ENCODE measurements at places on chromosomes 7 and 10.

GRCh38 chr7:44622342-44623151 lies 16.1 kb downstream of the OGDH start:
- no peak for DNase-seq

DNA sequence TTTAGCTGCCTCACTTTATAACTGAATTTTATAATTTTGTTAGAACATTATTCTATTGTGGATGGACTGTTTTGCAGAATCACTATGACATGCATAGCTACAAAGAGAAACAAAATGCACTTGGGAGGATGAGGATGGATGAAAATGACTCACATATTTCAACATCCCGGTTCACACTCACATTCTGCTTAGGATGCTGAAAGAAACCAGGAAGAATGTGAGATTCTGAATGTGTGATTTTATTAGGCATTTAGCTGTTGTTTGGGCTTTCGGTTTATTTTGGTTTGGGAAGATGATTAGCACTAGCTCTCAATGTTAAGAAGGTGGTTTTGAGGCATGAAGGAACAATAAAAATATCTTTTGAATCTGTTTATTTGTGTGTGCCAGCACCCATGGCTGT lies 235.5 kb downstream of the SEMA3E start:
- DNase-seq = no peak

- DNase-seq = no peak
These were observed 160.7 kb downstream of the NXPH1 start for GRCh38 chr7:8594115-8594514.

DNA sequence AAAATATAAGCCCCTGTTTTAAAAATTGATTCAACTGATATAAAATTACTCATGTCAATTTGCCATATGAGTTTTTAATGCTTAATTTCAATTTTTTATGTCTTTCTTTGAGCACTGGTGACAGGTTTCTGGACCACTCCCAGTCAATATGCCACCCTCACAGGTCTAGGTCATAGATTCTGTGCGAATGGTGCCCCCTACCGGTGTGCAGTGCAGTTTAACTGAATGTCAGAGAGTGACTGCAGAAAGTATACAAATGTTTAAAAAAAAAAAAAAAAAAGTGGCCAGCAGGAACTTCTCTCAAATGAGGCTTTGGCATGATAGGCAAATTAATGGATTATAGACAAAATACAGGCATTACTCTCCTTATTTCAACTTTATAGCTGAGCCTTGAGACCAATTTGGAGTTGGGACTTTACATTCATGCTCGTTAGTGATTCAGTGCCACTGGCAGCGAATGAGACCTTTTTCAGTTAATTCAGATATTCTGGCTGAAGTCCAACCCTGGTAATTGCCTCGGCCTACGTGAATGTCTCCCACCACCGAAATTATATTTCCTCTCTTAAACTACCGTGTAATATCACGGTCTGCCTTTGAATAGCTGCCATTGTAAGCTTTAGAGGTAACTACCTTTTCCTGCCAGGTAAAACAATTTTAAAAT lies 427.6 kb downstream of the PHTF2 start:
- DNase-seq = peak; percentile 29

DNA sequence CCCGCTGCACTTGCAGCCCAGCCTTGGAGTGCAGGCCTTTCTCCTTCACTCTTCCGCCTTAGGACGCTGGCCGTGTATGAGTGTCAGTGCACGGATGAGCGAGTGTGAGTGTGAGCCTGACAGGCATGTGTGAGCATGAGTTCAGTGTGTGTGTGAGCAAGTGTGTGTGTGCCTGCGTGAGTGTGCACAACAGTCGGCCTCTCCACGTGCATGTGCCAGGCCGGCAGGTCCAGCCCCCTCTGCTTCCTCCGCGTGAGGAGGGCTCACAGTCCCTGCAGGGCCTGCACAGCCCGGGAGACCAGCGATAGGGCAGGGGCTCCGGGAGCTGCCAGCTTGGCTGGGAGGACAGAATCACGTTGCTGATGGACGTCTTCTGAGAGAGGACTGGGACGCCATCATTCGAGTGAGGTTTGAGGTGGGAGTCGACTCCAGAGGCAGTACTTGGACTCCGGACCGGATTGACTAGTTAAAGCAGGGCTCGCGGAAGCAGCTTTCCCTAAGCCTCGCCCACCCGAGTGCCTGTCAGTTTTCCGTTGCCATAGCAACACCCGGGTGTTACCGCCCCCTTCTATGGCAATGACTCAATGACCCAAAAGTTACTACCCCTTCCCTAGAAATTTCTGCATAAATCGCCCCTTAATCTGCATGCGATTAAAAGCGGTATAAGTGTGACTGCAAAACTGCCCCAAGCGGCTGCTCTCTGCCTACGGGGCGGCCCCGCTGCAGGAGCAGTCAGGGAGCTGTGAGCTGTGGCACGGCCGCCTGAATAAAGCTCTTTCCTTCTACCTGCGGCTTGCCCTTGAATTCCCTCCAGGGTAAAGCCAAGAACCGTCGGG lies 19.6 kb upstream of the CFAP46 start:
- peak; percentile 49 for DNase-seq

DNA sequence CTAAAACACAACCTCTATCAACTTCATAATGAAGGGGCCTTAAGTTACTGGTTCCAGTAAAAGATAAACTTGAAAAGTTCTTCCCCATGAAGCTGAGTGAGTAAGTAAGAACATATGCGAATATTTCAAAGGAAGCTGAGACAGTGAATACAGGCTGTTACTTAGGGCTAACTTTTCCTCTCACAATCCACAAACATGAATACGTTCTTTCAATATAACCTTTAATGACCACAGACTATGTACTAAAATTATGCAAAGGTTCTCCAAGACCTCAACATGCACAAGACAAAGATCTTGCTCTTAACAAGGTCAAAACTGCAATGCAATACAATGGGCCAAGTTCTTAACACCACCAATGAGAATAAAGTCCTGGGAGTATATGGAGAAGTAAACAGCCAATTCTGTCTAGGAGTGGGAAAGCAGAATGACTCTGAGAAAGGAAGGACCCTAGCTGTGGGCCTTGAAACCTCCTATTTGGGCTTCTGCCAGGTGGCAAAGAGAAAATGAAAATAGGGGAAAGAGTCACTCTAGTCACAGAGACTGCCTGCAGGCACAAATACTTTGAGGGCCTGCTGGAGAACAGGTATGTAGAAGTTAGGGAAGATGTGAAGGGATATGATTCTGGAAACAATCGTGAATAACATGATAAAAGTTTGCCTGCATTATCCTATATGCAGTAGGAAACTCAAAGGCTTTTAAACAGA lies 43.7 kb downstream of the OSBPL3 start:
- DNase-seq = no peak

GRCh38 chr10:130074639-130075038 lies 36.0 kb downstream of the C10orf143 start:
- DNase-seq = no peak

- no peak for DNase-seq
These were observed 11.0 kb upstream of the RSBN1L start for GRCh38 chr7:77685233-77685632.

- no peak for DNase-seq
These were observed 122.7 kb downstream of the ARHGAP22 start for GRCh38 chr10:48482207-48482606.

- DNase-seq = no peak
These were observed 1254.9 kb upstream of the LRRN3 start for GRCh38 chr7:109836016-109836415.

DNA sequence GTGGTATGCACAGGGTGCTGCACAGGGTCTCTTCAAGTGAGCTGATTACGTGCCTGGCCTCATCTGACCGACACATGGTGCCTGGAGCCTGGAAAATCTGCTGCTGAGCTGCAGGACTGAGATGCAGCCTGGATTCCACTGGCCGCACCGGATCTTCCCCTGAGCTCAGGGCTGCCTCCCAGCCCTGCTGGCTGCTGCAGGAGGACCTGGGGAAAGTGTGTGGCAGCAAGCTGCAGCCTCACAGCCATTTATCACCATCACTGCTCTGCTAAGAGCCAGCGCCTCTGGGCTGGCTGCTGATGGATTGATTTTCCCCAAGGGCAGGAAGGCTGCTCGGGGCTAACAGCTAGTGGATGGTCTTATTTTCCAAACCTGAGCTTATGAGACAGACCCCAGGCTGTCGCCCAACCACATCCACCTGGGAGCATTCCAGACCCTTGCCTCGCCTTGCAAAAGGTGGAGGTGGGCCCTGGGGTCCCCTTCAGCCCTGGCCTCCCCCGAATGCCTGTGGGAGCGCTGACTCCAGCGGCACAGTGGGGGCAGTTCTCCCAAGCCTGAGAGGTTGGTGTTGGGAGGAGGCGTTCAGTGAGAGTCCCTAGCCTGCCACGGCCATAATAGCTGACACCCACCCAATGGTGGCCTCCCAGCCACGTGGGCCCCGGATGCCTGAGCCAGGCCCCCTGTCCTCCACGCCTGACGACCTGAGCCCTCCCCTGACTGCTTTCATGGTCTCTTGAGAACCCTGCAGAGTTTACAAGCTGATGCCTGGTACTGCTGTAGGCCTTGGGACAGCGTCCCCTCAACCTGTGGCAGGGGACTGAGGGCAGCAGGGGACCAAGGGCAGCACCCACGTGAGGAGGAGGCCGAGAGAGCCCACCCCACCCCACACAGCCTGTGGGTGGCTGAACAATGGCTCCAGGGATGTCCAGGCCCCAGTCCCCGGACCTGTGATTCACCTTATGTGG lies 38.2 kb downstream of the STK32C start:
- DNase-seq = no peak

- no peak for DNase-seq
These were observed 5.0 kb upstream of the GSAP start for GRCh38 chr7:77420986-77421672.

- DNase-seq = no peak
These were observed 52.3 kb upstream of the PRR15 start for GRCh38 chr7:29511337-29511736.

DNA sequence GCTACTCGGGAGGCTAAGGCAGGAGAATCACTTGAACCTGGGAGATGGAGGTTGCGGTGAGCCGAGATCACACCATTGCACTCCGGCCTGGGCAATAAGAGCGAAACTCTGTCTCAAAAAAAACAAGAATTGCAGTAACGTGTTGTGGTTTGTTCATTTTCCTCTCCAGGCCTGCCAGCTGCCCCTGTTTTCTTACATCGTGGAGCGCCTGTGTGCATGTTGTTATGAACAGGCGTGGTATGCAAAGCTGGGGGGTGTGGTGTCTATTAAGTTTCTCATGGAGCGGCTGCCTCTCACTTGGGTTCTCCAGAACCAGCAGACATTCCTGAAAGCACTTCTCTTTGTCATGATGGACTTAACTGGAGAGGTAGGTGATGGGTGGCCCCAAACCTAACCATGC lies 52.1 kb downstream of the TRRAP start:
- no peak for DNase-seq

- no peak for DNase-seq
These were observed 232.8 kb upstream of the NPSR1 start for GRCh38 chr7:34425194-34425593.

DNA sequence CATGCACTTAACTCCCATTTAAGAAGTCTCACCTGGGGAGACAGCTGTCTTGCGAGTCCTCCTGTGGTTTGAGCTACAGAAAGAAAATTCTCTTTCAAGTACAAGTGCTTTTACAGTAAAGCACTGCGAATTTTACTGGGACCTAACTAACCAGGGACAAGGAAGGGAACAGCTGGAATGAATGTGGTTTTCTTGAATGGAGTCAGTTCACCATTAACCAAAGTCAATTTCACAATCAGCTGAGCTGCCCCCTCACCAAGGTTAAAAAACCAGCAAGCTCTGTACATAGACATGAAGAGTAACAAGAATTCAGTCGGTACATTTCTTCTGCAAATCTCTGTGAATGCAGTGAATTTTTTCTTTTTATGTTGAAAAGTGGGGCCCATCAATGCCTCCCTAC lies 56.3 kb downstream of the GFRA1 start:
- no peak for DNase-seq

GRCh38 chr7:110877016-110877415 lies 213.9 kb upstream of the LRRN3 start:
- no peak for DNase-seq

GRCh38 chr10:59844436-59844835 lies 61.9 kb downstream of the CCDC6 start:
- no peak for DNase-seq

GRCh38 chr7:141158561-141158960 lies 84.7 kb downstream of the TMEM178B start:
- no peak for DNase-seq

- no peak for DNase-seq
These were observed 58.4 kb upstream of the PCGF5 start for GRCh38 chr10:91162050-91162494.

DNA sequence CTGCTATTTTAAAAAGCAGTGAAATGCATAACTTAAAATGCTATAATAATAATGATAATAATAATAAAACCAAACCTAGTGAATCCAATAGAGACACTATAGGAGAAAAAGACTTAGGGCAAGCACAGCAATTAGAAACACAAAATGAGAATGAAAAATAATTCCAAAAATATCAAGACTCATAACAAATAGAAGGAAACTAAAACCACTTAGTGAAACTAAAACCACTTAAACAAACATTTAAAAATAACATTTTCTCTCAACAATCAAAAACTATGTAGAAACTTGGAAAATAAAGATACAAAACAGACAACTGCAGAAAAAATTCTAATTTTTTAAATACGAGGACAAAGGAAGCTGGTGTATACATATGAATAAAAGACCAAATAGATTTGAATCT lies 655.2 kb upstream of the NRG3 start:
- DNase-seq = no peak

DNA sequence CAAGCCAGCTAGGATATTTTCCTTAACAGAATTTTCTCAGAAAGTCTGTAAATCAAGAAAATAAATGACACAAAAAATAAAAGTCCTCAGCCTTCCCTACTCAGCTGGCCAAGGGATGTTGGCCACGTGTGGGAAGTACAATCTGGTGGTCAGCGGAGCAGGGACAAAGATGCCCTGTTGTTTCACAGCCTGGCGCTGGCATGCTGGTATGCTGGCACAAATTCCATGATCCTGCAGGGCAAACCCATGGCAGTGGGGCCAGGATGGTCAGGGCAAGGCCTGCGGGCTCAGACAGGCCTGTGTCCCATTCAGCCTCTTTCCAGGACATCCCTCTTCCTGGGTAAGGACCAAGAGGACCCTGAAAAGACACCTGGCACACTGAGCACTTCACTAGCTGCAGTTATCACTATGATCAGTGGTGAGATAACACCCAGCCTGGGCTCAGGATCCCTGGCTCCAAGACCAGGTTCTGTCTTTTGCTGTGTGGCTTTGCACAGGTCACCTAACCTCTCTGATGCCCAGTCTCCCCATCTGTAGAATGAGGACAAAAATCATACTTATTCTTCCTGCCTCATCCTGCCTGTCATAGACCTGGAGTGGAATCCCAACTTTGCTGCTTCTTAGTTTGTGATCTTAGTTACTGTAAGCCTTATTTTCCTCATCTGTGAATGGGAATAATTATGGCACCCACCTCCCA lies 10.8 kb upstream of the HSPA12A start:
- no peak for DNase-seq

DNA sequence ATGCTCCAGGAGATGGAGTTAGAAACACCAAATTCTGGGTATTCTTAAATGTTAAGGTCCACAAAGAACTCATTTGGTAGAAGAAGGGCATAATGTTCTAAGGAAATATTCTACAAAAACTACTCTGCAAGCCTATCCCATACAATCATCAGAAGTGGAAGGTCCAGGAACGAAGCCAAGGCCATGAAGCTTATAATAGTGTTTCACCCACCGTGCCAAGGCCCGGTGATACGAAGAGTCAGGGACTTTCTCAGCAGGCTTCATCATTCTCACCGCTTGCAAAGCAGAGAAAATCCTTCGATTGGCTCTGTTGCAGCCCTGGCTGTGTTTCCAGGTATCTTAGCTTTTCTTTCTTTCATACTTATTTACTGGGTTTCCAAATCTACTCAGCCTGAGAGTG lies 351.9 kb upstream of the CELF2 start:
- DNase-seq = no peak

GRCh38 chr10:80412486-80412885 lies 4.1 kb downstream of the PRXL2A start:
- DNase-seq = no peak
